Subcutaneous adipose tissue (tissue), 4 donors: ENCODE measurements at places on chromosomes 6 and 20. TPM values are rescaled to one million over a fixed set of nuclear protein-coding genes. Genes with fewer than 3 reads are reported as not detected.

The ARFRP1 gene
- total RNA-seq: 37.4 TPM

The ALDH8A1 gene
- not detected for total RNA-seq

The EHMT2 gene
- total RNA-seq: 21.8 TPM

The ILRUN gene
- total RNA-seq: 89.4 TPM

The TRIM31 gene
- total RNA-seq: not detected

The SLC17A3 gene
- not detected for total RNA-seq

The ANKRD6 gene
- total RNA-seq: 9.2 TPM

The CD109 gene
- total RNA-seq: 28.2 TPM

The VGLL2 gene
- not detected for total RNA-seq

The SIRPB1 gene
- 6.2 TPM for total RNA-seq

The IL17A gene
- total RNA-seq: not detected

The ZBTB12 gene
- total RNA-seq: 0.98 TPM

The DLL1 gene
- 4.4 TPM for total RNA-seq
